ENCODE measurements at places on chromosomes 3 and 15. TPM values are rescaled to one million over a fixed set of nuclear protein-coding genes. Genes with fewer than 3 reads are reported as not detected.
A peak's percentile ranks its signal among the peaks of the same experiment; 100 is the strongest.

GRCh38 chr3:135082706-135083105, 287.6 kb downstream of the EPHB1 start:
- H3K4me1 ChIP-seq = no peaks in the 10 kb centered on the region
- no peak overlapping the region for H3K27ac ChIP-seq
- H3K27me3 ChIP-seq = peaks cover 21% of the 10 kb centered on the region
- H3K36me3 ChIP-seq = no peaks in the 10 kb centered on the region
- H3K4me3 ChIP-seq = no peak overlapping the region
- DNase-seq = no peak

GRCh38 chr3:18346097-18346496, 79.0 kb downstream of the SATB1 start:
- no peak overlapping the region for H3K27ac ChIP-seq
- H3K4me3 ChIP-seq = no peak overlapping the region
- no peak for DNase-seq
- H3K27me3 ChIP-seq = no peaks in the 10 kb centered on the region

GRCh38 chr3:132317229-132317948, at the start of gene ACP3:
TSS of gene ACP3 (plus strand) at chr3:132317407. CDS start at chr3:132317457, 50 bp downstream.
- no peak for DNase-seq
- no peak within 1 kb of the TSS for H3K4me3 ChIP-seq
- H3K27ac ChIP-seq = no peak within 1 kb of the TSS
- H3K27me3 ChIP-seq = peaks cover 17% of the 10 kb centered on the region
- H3K36me3 ChIP-seq = peaks cover 11% of the 10 kb centered on the region
- H3K4me1 ChIP-seq = no peaks in the 10 kb centered on the region

GRCh38 chr3:40771112-40771511, 246.4 kb downstream of the ZNF621 start:
- H3K27ac ChIP-seq = no peak overlapping the region
- no peaks in the 10 kb centered on the region for H3K4me1 ChIP-seq
- peaks cover 10% of the 10 kb centered on the region for H3K27me3 ChIP-seq
- no peak overlapping the region for H3K4me3 ChIP-seq
- DNase-seq = no peak
- no peaks in the 10 kb centered on the region for H3K36me3 ChIP-seq

GRCh38 chr3:121748680-121749275, 763 bp downstream of the GOLGB1 start:
- H3K4me3 ChIP-seq = no peak overlapping the region
- peaks cover 2% of the 10 kb centered on the region for H3K4me1 ChIP-seq
- no peak overlapping the region for H3K27ac ChIP-seq
- no peaks in the 10 kb centered on the region for H3K36me3 ChIP-seq
- no peak for DNase-seq

- no peaks in the 10 kb centered on the region for H3K4me1 ChIP-seq
Measured at GRCh38 chr3:149609595-149609994, 48.2 kb downstream of the WWTR1 start.

- no peak overlapping the region for H3K4me3 ChIP-seq
- peaks cover 3% of the 10 kb centered on the region for H3K27me3 ChIP-seq
- H3K27ac ChIP-seq = no peak overlapping the region
- no peaks in the 10 kb centered on the region for H3K36me3 ChIP-seq
- DNase-seq = no peak
Measured at GRCh38 chr3:193124861-193125260, 116.2 kb upstream of the PLAAT1 start.

GRCh38 chr3:13788522-13789424, 91.1 kb downstream of the WNT7A start:
- H3K4me1 ChIP-seq = no peaks in the 10 kb centered on the region
- peaks cover 2% of the 10 kb centered on the region for H3K27me3 ChIP-seq
- no peak overlapping the region for H3K27ac ChIP-seq
- H3K36me3 ChIP-seq = no peaks in the 10 kb centered on the region
- H3K4me3 ChIP-seq = no peak overlapping the region

DNA sequence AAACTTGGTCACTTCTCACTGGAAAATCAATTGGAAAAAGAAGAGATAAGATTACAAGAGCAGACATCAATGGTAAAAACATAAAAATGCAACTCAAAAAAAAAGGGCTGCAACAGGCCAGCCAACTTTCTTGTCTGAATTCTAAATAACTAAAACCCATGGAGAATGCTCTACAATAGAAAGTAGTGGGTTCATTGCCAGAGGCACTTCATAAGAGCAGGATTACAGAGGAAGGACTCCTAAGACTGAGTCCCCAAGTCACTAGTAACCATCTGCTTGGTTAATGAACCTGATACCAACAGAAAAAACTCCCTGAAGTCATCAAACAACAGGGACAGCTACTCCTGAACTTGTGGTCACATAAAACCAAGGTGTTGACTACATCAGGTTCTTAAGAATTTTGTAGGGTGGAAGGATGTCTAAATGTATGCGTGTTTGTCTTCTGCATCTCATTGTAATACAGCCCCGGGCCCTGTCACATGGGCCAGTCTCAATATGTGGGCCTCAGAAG, 148.6 kb downstream of the IMPG2 start:
- H3K27me3 ChIP-seq = peaks cover 6% of the 10 kb centered on the region
- no peak overlapping the region for H3K4me3 ChIP-seq
- no peak overlapping the region for H3K27ac ChIP-seq
- DNase-seq = no peak

GRCh38 chr15:48913141-48913540, 35.2 kb downstream of the EID1 start:
- no peak for DNase-seq
- H3K27ac ChIP-seq = no peak overlapping the region
- H3K36me3 ChIP-seq = no peaks in the 10 kb centered on the region
- no peaks in the 10 kb centered on the region for H3K4me1 ChIP-seq

DNA sequence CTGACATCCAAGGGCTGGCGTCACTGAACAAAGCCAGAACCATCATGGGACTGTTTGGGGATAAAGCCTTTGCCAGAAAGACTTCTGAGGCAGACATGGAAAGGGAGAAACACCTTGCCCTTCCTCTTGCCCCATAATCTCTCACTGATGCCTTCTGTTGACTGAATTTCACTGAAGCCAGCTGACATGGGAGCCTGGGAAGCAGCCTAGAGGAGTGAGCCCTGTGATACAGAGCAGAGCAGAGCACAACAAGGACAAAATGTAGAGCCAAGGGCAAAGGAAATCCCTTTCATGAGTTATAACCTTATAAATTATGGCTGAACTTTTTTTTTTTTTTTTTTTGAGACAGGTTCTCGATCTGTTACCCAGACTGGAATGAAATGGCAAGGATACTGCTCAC, 9.8 kb upstream of the CNOT10 start:
- no peak overlapping the region for H3K27ac ChIP-seq
- H3K4me1 ChIP-seq = no peaks in the 10 kb centered on the region
- no peaks in the 10 kb centered on the region for H3K36me3 ChIP-seq
- no peak overlapping the region for H3K4me3 ChIP-seq
- DNase-seq = no peak

DNA sequence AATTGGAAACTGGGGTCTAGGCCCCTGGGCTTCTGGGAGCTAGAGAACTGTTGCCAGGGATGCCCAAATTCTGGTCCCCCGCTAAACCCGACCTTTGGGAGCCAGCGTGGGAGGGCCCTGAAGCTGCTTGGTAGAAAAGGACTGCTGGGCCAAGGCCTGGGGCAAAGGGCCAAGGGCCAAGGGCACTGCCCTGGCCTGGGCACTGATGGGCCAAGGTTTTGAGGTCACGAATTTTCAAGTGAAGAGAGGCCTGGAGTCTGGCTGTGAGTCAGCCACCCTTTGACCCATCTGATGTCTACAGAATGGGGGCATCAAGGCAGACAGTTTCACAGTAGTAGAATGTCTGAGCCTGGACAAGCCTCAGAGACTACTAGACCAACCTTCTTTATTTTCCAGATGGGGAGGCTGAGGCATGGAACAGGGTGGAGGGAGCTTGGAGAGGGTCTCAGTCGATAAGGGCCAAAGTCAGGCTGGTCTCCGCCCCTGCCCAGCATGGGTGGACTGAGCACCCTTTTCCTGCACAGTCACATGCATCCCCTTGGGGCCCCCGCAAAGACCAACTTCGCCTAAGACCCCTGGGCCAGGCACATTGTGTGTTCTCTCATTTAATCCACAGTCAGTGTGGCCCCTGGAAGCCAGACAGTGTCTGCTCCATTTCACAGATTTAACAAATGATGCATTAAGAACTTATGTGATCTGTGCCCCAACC, 66.3 kb downstream of the ATP2B2 start:
- H3K4me1 ChIP-seq = peaks cover 24% of the 10 kb centered on the region
- H3K36me3 ChIP-seq = no peaks in the 10 kb centered on the region
- DNase-seq = no peak

GRCh38 chr15:42732095-42732827, 4.7 kb downstream of the CDAN1 start:
- H3K27me3 ChIP-seq = no peaks in the 10 kb centered on the region
- H3K4me3 ChIP-seq = no peak overlapping the region
- H3K4me1 ChIP-seq = peaks cover 10% of the 10 kb centered on the region
- no peak overlapping the region for H3K27ac ChIP-seq
- no peak for DNase-seq

GRCh38 chr3:70264122-70264780, 48.2 kb downstream of the MDFIC2 start:
- no peaks in the 10 kb centered on the region for H3K36me3 ChIP-seq
- H3K4me3 ChIP-seq = no peak overlapping the region
- H3K27me3 ChIP-seq = no peaks in the 10 kb centered on the region
- H3K27ac ChIP-seq = no peak overlapping the region
- H3K4me1 ChIP-seq = no peaks in the 10 kb centered on the region
- no peak for DNase-seq

GRCh38 chr15:79091204-79091867, 756 bp upstream of the RASGRF1 start:
- DNase-seq = no peak
- H3K27ac ChIP-seq = no peak overlapping the region
- peaks cover 28% of the 10 kb centered on the region for H3K27me3 ChIP-seq
- no peaks in the 10 kb centered on the region for H3K36me3 ChIP-seq
- H3K4me3 ChIP-seq = no peak overlapping the region
- peaks cover 3% of the 10 kb centered on the region for H3K4me1 ChIP-seq

- H3K4me1 ChIP-seq = peaks cover 21% of the 10 kb centered on the region
- H3K4me3 ChIP-seq = no peak overlapping the region
- H3K36me3 ChIP-seq = peaks cover 4% of the 10 kb centered on the region
- H3K27ac ChIP-seq = no peak overlapping the region
Measured at GRCh38 chr15:28132524-28133275, 33.6 kb upstream of the OCA2 start.

GRCh38 chr3:105093371-105094252, 273.1 kb upstream of the ALCAM start:
- no peak overlapping the region for H3K4me3 ChIP-seq
- H3K4me1 ChIP-seq = no peaks in the 10 kb centered on the region
- H3K36me3 ChIP-seq = no peaks in the 10 kb centered on the region
- DNase-seq = no peak

GRCh38 chr3:4680227-4680691, 187.1 kb downstream of the ITPR1 start:
- no peaks in the 10 kb centered on the region for H3K27me3 ChIP-seq
- no peak for DNase-seq
- H3K4me1 ChIP-seq = no peaks in the 10 kb centered on the region
- no peak overlapping the region for H3K27ac ChIP-seq
- H3K4me3 ChIP-seq = no peak overlapping the region

DNA sequence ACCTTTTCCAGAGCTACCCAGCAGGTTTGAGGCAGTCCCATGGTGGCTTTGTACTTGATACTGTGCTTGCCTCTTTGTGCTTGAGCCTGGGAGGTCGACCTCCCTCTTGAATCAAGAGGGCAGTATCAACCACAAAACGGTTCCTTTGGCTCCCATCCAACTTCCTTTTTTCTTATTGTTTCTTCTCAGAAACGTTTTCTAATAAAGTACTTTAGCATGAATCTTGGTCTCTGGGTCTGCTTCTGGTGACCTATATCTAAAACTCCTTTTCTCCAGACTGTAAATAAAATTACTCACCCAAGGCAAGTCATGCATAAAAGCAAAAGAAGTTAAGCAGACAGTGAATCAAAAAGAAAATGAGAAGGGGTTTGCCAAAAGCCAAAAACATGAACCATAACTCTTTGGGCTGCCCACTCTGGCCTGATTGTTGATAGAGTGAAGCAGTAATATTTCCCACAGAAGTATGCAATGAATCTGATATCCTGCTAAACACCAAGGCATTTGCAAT, 112.2 kb upstream of the SLC4A7 start:
- no peak for DNase-seq
- H3K27me3 ChIP-seq = no peaks in the 10 kb centered on the region
- H3K4me1 ChIP-seq = peaks cover 15% of the 10 kb centered on the region
- no peaks in the 10 kb centered on the region for H3K36me3 ChIP-seq

- DNase-seq = no peak
- no peak overlapping the region for H3K27ac ChIP-seq
- no peak overlapping the region for H3K4me3 ChIP-seq
- H3K4me1 ChIP-seq = no peaks in the 10 kb centered on the region
Measured at GRCh38 chr3:81195478-81195877, 566.0 kb downstream of the GBE1 start.

DNA sequence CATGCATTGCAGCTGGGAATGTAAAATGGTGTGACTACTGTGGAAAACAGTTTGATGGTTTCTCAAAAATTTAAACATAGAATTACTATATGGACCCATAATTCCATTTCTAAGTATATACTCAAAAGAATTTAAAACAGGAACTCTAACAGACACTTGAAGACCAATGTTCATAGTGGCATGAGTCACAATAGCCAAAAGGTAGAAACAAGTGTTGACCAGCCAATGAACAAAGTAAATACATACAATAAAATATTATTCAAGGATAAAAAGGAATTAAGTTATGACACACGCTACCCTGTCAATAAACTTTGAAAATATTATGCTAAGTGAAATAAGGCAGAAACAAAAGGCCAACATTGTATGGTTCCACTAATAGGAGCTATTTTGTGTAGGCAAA, 357.4 kb upstream of the IL12A start:
- no peaks in the 10 kb centered on the region for H3K27me3 ChIP-seq
- no peaks in the 10 kb centered on the region for H3K4me1 ChIP-seq
- H3K27ac ChIP-seq = no peak overlapping the region

GRCh38 chr3:50574444-50574831, 5.1 kb downstream of the HEMK1 start:
- H3K4me1 ChIP-seq = peaks cover 25% of the 10 kb centered on the region
- no peak overlapping the region for H3K4me3 ChIP-seq
- H3K27me3 ChIP-seq = no peaks in the 10 kb centered on the region
- DNase-seq = no peak
- H3K27ac ChIP-seq = peak overlapping the region; percentile 91
- no peaks in the 10 kb centered on the region for H3K36me3 ChIP-seq

The UBP1 gene
- 98.9 TPM for total RNA-seq

The ESYT3 gene
- total RNA-seq = not detected

The PEX5L gene
- not detected for total RNA-seq

The CLEC3B gene
- total RNA-seq = 1.2 TPM

The CPNE9 gene
- total RNA-seq = not detected

The SCG3 gene
- not detected for total RNA-seq

The PLA1A gene
- total RNA-seq = not detected

The ALPK3 gene
- 0.29 TPM for total RNA-seq

The ACKR4 gene
- 0.26 TPM for total RNA-seq

The SLC12A8 gene
- 0.29 TPM for total RNA-seq

The CCR3 gene
- total RNA-seq = not detected

The PLCH1 gene
- not detected for total RNA-seq

The FBXO40 gene
- total RNA-seq = not detected

The CSK gene
- 220 TPM for total RNA-seq

The MESP1 gene
- total RNA-seq = 0.27 TPM

The GPR62 gene
- not detected for total RNA-seq
